T-cell (primary cell): ENCODE measurements at places on chromosomes 1 and 21.

DNA sequence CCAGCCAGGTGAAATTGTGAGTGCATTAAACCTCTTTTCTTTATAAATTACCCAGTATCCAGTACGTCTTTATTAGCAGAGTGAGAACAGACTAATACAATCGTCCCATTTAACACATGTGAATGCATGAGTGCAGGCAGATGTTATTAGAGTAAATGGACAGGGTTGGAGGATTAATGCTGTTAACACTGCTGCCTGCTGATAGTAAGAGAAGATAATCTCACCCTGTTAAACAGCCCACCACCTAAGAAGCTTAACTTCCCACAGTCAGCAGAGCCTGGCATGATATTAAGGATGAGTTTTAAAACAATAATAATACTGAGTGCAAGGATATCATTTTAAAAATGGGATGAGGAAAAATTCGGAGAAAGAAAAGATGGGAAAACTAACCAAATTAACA, 181.4 kb upstream of the LHX8 start:
- H3K4me1 ChIP-seq, result no peaks in the 10 kb centered on the region
- no peak overlapping the region for H3K27ac ChIP-seq
- no peak overlapping the region for H3K4me3 ChIP-seq

DNA sequence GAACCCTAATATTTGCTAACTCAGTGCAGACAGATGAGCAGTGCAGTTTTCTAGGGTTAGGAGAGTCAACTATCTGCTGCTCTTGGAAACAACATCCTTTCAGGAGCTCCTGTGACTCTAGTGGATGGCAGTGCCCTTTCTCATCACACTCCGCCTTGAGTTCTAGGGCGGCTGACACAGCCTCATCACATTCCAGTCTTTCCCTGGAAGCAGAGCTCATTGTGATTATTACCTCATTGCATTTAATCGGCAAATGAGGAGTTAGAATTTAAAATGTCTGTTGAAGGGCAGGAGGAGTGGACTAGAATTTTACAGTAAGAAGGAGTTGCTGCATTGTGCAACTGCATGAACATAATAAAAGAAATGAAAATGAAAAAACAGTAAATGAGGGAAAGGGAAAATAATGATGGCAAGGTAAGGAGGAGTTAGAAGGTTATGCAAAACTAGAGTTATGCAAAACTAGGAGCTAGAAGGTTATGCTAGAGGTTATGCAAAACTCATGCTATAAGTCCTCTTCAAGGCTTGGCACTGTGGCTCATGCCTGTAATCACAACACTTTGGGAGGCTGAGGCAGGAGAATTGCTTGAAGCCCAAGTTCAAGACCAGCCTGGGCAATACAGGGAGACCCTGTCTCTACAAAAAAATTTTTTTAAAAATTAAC, 6.9 kb upstream of the PTGFRN start:
- H3K27me3 ChIP-seq, result no peaks in the 10 kb centered on the region
- DNase-seq, result no peak
- no peak overlapping the region for H3K4me3 ChIP-seq

DNA sequence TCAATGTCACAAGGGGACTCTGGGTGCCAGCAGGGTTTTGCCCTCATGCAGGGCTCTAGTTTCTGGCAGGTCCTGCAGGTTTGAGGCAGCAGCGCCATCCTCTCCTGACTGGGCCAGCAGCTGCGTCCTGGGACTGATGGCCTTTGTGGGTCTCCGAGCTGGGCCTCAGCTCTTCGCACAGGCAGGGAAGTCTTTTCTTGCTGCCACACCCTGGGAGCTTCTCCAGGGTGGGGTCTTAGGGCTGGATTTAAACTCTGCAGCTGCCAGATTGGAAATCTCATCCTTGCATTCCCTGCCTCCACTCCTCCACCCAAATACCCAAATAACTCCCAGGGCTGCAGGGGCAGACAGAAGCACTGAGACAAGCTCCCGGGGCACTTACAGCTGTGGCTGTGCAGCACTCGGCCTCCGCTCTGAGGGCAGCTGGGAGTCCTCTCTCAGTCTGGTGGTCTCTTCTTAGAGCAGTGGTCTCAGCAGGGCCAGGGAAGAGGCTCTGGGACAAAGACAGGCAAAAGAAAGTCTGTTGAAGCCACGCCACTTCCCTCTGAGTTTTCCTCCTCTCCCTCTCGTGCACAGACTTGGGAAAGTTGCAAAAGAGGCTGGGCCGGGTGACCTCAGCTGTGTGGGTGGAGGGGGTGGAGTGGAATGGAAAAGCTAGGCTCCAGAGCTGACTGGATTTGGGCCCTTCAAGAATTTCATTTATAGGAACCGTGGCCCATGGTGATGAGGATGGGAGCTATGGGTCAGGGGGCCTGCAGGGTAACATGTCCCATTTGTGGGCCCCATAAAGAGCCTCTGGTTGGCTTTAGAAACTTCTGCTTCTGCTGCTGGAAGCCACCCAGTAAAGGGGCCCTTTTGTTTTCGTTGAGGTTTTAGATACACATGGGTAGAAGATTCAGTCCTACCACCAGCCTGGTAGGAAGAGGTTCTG, at the start of gene RAB7B:
Gene RAB7B (minus strand): TSS at position 525 of the 931 bp plus-strand sequence. CDS start 9,260 bp downstream, outside the sequence.
- no peak for DNase-seq
- peaks cover 19% of the 10 kb centered on the region for H3K27me3 ChIP-seq
- H3K36me3 ChIP-seq, result no peaks in the 10 kb centered on the region

DNA sequence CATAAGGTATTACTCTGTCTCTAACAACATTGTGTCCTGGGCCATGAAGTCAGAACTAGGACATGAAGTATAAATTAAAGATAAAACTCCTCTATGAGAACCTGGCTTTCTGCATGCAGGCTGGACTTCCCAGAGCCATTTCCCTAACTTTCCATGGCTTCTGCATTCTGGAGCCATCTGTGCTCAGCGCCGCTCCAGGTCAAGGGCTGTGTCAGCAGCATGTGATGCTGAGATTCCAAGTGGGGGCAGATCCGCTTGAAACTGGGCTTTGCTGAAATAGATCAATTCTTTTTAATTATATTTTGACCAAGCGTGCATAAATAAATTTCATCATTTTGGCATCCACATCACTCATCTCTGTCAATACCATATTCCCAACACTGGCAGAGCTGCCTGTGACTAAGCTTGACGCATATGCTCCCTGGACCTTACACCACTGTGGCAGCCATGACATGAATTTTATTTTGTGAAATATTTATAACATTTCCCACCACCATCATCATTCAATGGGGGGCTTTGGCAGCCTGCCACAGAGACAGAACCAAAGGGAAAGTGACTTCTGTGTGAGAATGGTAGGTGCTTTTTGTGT, 110.4 kb upstream of the KCNK1 start:
- no peaks in the 10 kb centered on the region for H3K36me3 ChIP-seq
- no peaks in the 10 kb centered on the region for H3K4me1 ChIP-seq
- no peak for DNase-seq
- peaks cover 5% of the 10 kb centered on the region for H3K27me3 ChIP-seq
- H3K27ac ChIP-seq, result no peak overlapping the region

- no peak overlapping the region for H3K27ac ChIP-seq
- no peaks in the 10 kb centered on the region for H3K36me3 ChIP-seq
- no peak for DNase-seq
- H3K4me1 ChIP-seq, result no peaks in the 10 kb centered on the region
- peaks cover 4% of the 10 kb centered on the region for H3K27me3 ChIP-seq
Measured at GRCh38 chr1:208538587-208538986, 294.4 kb upstream of the PLXNA2 start.

- H3K36me3 ChIP-seq, result no peaks in the 10 kb centered on the region
- H3K4me3 ChIP-seq, result no peak overlapping the region
- no peak for DNase-seq
Measured at GRCh38 chr1:244102046-244102445, 51.0 kb downstream of the ZBTB18 start.

DNA sequence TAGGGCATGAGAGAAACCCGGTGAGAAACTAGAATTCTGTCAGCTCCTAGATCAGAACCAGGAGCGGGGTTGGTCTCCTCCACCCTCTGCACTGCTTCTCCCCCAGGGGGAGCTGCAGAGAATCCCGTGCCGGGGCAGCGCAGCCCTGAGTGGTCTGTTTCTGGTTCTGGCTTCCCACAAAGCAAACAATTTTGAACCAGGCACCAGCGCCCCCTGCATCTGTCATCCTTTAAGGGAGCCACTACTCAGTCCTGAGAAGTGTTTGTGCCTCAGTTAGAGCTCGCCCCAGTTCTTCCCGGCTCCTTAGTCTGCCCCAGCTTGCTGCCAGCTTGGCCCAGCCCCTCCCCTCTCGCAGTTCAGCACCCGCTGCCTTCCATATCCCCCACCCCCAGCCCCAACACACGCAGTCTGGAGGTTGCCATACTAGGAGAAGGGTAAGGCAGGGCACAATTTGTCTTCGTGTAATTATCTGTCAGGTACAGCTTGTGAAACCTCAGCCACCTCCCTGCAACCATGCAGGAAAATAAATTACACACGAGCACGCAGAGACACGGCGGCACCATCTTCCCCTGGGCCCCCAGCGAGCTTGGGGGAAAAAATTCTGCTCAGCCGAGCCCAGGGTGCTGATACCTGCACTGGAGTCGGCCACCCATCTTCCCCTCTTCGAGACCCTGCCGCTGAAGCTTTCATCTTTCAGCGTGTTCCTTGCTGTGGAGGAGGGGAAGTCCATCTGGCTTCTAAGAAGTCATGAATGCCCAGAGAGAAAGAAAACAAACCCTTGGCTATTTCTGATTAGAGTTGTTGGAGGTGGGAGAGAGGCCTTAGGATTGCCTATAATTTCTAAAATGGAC, 62.6 kb upstream of the CD1D start:
- peaks cover 13% of the 10 kb centered on the region for H3K4me1 ChIP-seq
- H3K27ac ChIP-seq, result no peak overlapping the region
- no peaks in the 10 kb centered on the region for H3K36me3 ChIP-seq
- peak; percentile 38 for DNase-seq
- H3K27me3 ChIP-seq, result no peaks in the 10 kb centered on the region
- H3K4me3 ChIP-seq, result peak overlapping the region; percentile 42
